CD4-positive, alpha-beta T cell treated with Interleukin-1 beta for 1 hour (primary cell): ENCODE measurements at places on chromosomes 6 and 20.

- DNase-seq = no peak
Measured at GRCh38 chr6:71056656-71057055, 99.8 kb upstream of the B3GAT2 start.

DNA sequence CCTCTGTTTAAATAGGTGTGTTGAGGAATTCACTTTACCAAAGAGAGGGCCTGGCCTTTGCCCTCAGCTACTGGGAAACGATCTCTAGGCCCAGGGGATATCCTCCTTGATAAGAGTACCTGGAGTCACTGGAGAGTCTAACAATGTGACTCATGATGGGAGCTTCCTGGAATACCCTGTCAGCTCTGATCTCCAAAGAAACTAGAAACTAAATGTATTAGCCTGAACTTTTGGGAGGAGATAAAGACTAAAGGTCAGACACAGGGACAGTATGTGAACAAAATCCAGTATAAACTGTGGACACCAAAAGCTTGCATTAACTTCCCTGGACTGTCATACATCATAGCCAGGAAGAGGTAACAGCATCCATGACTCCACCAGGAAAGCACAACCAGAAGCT lies 148.5 kb downstream of the RNGTT start:
- no peak for DNase-seq

- DNase-seq = no peak
Measured at GRCh38 chr6:170365593-170365992, 59.0 kb downstream of the FAM120B start.

DNA sequence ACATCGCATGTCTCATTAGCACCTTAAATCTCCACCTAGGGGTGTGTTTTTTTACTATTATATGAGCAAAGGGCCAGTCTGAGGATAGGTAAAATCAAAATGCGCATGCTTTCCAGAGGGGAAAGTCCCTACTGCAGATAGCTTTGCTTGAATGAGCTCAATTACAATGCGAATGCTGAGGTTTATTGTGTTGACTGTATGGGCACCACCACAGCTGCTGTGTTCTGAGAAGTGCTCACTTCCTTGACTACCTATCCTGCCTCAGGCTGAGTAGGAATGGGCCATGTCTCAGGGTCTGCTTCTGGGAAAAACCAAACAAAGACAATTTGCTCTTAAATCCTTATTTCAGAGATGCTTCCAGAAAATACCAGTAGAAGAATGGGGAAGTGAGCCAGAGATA lies 36.6 kb downstream of the MOCS1 start:
- DNase-seq = no peak

DNA sequence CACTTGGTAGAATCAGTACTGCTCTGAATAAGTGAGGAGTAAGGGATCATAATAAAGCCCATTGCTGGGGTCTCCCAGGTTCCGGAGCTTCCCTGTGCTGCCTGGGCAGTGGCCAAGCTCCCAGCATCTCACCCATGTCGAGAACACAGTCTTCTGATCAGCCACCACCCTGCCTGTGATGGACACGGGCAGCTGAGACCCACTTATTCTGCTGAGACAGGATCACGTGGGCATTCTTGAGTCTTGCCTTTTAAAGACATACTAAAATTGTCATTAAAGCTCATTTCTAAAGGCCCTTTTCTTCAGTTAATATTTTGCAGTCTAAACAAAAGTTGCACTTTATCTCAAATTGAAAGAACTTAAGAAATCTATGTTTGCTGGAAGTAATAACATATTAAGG lies 42.7 kb upstream of the SLC22A2 start:
- DNase-seq = no peak

GRCh38 chr6:89731924-89732567 lies 87.5 kb downstream of the MDN1 start:
- no peak for DNase-seq

GRCh38 chr6:132257561-132257960 lies 143.7 kb downstream of the MOXD1 start:
- DNase-seq = no peak
